ENCODE measurements at places on chromosomes 2 and 18.

DNA sequence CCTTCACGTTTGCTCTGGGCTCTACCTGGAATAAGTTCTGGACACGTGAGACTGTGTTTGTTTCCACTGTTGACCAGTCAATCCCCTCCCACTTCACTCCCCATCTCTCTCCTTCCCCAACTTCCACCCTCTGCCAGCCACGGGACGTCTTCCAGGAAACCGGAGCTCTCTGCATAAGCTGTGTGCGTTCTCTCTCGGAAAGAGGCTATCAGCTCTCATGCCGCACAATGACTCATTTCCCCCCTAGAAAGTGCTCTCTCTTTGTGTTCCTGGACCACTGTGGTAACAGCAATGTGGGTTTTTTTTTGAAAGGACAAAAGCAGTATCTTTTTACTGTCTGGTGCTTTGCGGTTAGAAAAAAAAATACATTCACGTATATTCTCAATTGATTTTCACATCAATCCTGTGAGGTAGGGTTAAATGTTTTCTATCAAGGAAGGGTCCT lies 10.2 kb downstream of the PROKR1 start:
- no peak for DNase-seq

DNA sequence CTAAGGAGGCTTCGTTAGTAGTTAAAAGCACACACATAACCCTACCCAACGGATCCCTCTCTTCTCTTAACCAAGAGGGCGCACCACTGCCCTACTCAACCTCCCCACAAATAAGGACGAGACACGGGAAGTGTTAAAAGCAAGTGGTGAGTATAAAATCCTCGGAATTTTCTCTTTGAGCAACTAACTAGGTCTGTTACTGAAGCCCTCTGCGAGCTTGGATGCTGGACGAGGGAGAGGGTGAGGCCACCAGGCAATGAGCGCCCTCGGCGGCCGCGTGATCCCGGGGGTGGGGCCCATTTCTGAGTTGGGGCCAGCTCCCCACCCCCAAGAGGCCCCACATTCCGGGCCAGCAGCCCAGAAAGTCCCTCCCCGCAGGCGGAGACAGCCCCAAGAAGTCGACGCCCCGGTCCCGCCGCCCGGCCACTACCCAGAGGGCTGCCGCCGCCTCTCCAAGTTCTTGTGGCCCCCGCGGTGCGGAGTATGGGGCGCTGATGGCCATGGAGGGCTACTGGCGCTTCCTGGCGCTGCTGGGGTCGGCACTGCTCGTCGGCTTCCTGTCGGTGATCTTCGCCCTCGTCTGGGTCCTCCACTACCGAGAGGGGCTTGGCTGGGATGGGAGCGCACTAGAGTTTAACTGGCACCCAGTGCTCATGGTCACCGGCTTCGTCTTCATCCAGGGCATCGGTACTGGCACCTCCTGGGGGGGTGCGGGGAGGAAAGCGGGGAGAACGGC lies at the start of gene CYBRD1:
TSS of gene CYBRD1 (plus strand) at position 423 of the 736 bp plus-strand sequence. CDS start at position 495, 72 bp downstream.
- DNase-seq = no peak

- no peak for DNase-seq
Measured at GRCh38 chr2:163859951-163860350, 124.1 kb upstream of the FIGN start.

DNA sequence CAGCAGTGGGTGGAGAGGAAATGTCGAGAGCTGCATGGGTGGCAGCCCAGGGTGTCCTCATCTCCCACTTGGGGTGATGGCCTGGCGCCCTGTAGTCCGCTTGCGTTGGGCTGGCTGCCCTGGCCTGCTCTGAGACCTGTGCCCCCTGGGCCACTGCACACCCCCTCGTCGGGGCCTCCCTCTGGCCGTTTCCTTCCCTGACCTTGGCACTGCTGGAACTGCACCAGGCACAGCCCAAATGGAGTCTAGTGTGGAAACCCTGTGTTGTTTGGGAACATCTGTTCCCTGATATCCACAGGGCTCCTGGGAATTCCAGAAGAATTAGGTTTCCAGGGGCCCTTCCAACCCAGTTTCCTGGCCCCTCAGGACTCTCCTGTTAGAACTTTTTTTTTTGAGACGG lies 13.9 kb downstream of the EFHD1 start:
- no peak for DNase-seq

DNA sequence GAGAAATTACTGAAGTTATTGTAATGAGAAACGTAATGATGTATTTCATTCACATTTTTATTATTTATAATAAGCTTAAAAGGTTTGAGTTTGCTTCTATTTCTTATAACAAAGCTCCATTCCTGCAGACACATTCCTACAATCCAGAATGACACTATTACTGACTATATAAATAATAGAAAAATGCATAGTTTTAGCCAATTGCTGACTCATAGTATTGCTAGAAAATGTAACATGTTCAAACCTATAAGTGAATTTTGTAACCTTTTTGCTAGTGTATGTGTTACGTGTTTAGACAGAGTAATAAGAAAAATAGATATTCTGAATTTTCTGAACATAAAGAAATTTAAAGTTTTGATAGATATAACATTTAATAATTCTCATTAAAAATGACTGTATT lies 9.3 kb upstream of the VWC2L start:
- no peak for DNase-seq

- DNase-seq = no peak
Measured at GRCh38 chr2:190948671-190949070, 65.3 kb downstream of the STAT1 start.

DNA sequence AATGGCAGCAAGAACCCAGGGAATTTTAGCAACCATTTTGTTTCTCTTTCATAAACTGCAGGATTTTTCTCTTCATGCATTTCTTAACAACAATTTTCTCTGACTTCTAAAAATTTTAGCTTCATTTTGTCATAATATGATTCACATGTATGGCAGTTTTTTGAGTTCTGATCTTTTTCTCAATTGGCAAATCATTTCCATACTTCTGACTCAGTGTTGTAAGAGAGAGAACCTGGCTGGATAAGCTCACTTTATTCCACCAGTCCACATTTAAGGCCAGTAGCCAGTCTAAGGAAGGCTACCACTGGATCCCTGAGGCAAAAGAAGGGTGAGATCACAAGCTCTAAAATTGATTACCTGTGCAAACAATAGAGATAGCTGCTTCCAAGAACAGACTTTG lies 42.8 kb upstream of the COL3A1 start:
- no peak for DNase-seq

DNA sequence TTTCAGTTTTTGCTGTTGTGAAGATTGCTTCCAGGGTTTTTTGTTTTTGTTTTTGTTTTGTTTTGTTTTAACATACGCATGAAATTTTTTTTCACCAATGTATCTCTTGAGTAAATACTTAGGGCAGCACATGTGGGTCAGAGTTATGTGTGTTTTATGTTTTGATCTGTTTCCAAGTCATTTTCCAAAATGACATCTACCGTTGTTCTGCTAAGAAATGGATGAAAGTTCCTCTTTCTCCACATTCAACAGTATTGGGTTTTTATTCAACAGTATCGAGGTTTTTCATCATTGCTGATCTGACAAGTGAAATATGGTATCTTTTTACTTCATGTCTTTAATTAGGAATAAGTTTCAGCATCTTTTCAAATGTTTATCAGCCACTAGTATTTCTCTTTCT lies 16.7 kb downstream of the RNF144A start:
- no peak for DNase-seq

GRCh38 chr2:127107622-127107999 lies 657 bp upstream of the BIN1 start:
- no peak for DNase-seq

Measured in vagina (tissue), 2 donors.